ENCODE measurements at places on chromosomes 6 and 20.

GRCh38 chr20:40855269-40855668 is 166.2 kb upstream of the MAFB start:
- DNase-seq: no peak

DNA sequence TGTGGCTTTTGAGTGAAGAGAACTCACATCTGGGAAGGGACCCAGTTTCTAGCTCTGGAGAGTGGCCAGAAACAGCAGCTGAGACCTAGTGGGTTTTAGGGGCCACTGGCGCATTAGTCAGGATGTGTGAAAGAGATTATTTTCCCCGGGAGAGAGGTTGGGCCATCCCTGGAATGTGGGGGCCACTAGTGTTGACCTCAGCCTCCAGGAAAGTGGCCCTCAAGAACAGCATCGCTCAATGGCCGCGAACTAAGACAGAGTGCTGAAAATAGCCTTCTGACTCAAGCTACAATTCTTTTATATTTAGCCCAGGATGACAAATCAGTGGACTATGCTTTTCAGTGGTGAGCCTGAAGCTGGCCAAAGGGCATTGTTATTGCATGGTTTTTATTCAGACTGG is 210.4 kb upstream of the RNF24 start:
- no peak for DNase-seq

GRCh38 chr6:137975188-137975940 is 108.3 kb downstream of the TNFAIP3 start:
- DNase-seq: no peak

- DNase-seq: no peak
Measured at GRCh38 chr20:19460386-19460785, 247.9 kb downstream of the SLC24A3 start.

DNA sequence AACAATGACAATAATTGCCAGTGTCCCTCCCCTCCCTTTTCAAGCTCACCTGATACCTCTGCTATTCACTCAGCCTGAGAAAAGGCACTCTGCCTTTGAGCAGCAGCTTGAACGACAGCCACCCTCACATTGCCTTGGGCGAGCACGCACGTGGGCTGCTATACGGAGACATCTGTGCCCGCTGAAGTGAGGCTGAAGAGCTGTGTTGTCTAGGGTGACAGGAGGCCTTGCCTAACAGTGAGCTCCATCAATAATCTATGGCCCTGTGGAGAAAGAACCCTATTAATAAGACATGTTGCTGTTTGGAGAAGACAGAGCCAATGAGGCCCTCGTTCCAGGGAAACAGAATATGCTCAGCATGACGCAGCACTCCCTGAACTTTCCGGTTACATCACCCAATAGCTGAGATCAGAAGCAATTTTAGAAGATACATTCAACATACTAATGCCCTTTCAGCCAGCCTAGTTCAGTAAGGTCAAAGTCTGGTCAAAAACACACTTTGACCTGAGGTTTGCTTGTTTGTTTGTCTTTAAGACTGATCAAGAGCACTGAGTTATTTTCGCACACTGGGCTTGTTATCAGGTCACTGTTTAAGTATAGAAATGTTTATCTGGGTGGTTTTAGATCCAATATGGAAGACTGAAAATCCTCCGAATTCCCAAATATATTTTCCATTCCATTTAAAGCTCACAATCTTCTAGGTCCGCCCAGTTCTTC is 30.6 kb downstream of the RBM24 start:
- DNase-seq: no peak

DNA sequence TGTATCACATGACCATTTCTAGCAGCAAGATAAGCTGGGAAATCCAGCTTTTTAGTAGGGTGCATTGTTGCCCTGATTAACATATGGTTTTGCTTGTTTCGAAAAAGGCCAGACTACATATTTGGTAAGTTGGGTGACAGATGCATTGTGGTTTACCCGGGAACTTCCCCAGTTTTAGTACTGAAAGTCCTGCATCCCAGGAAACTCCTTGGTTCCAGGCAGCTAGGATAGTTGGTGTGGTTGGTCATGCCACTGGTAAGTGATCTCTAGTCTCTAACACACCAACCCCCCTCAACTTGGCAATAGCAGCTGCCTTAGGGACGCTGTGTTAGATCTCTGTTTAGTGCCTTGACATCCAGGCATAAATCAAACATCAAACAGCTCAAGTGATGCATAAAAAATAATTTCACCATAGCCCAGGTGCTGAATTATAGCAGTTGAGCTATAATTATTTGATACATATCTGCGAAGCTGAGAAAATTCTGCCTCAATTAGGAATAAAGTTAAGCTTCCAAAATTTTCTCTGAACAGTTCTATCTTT is 216.5 kb downstream of the TFAP2C start:
- no peak for DNase-seq

DNA sequence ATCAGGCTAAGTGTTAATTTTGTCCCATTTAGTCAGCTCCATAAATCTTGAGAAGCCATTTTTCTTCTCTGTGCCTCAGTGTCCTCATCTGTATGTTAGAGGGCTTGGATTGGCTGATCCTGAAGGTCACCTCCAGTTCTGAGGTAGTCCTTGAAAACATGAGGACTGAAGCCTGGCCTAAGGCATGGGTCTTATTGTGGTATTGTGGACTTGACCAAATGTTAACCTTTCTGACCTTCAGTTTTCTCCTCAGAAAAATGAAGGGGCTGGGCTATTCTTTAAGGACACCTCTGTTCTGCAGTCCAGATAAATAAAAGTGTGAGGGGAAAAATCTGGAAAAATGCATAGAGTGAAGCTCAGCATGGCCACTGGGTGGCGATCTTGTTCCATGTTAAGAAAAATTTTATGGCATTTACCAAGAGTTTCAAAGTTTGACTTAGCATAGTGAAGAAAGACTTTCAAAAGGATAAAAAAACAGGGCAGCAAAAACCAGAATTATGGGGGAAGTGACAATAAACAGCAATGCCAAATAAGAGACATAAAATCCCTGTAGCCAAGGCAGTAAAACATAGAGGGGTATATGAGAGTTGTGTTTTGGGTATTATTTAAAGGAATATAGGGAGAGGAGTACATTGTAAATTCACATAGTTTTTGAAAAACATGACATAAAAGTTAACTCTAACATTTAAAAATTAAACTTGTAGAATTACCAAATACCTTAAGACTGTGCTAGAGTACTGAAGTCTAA is 13.2 kb upstream of the TFB1M start:
- peak; percentile 50 for DNase-seq

DNA sequence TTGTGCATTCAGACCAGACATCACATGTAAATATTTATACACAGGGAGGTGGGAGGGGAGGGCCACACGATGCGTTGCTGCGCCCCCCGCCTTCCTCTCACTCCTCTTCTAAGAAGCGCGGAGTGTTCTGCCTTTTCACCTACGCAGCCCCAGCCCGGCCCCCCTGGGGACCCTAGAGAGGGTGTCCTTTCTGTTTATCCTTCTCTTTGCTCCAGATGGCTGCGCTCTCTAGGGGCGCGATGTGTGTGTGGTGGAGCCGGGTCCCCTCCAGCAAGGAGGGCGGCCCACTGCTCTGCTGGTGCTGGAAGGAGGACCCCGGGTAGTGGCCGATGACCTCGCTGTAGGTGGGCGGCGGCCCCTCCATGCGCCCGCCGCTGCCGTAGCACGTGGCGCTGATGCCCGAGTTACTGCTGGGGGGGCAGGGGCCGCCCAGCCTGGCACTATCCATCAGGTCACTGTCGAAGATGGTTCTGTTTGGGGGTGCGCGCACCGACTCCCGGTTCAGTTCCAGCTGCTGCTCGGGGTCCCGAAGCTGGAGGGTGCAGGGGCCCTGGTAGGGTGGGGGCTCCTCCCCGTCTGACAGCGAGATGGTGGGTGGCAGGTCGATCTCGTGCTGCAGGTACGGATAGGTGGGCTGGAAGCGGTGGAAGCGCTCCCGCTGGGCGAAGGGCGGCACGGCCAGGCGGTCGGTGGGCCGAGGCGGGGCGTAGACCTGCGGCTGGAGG is 31.8 kb upstream of the ZBP1 start:
- no peak for DNase-seq
